ENCODE measurements at places on chromosomes 16 and 17.

DNA sequence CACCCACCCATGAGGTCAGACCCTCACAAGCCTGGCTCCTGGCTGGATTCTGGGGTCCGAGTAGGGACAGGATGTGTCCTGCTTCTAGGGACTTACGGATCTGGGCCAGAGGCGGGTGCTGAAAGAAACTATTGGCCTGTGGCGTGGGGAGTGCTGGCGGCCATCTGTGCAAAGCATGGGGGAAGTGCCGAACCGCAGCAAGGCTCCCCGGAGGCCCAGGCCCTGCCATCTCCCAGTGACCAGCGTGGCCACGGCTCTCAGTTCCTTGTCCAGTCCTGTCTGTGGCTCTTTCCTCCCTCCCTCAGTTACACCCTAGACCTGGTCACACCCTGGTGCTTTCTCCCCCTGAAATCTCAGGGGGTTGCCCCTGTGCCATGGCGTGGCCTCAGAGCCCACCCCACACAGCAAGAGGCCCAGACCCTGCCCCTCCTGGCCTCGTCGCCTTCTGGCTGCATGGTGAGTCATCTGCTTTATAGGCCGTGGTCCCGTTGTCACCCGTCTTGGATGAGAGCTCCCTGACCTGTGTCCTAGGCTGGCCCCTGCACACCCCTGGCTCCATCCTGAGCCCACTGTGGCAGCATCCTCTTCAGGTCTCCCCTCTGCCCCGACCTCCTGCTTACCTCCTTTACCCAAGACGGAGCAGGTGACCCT, 54.5 kb downstream of the PRMT7 start:
- peak; percentile 37 for DNase-seq

DNA sequence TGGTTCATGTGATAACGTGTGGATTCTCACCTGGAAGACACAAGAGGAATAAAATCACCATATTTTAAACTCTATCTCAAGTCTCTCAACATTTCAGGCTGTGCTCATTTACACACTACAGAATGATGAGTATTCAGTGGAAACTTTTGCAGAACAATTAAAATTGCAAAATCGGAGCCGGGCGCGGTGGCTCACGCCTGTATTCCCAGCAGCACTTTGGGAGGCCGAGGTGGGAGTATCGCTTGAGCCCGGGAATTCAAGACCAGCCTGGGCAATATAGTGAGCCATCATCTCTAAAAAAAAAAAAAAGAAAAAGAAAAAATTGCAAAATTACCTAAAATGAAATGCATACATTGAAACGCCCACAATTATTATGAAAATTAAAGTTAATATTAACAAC, 825.9 kb downstream of the KCNJ18 start:
- DNase-seq: no peak

- no peak for DNase-seq
Measured at GRCh38 chr16:12000032-12000431, 23.5 kb downstream of the SNX29 start.

DNA sequence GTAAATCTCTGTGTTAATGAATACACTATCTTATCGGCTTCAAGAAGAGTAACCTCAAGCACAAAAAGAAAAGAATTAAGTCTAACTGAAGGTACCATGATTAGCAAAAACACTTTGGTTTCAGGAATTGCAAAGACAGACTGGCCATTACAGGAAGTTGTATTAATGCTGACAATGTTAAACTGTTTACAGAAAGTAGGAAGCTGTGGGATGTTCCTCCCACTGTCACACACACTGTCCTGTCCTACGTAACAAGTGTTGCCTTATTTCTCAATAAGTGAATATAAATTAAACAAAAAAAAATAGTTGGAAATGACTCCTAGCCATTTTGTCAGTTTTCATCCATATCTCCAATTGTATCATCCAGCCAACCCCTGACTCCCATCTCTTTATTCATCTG, 8.6 kb downstream of the GNA13 start:
- no peak for DNase-seq

DNA sequence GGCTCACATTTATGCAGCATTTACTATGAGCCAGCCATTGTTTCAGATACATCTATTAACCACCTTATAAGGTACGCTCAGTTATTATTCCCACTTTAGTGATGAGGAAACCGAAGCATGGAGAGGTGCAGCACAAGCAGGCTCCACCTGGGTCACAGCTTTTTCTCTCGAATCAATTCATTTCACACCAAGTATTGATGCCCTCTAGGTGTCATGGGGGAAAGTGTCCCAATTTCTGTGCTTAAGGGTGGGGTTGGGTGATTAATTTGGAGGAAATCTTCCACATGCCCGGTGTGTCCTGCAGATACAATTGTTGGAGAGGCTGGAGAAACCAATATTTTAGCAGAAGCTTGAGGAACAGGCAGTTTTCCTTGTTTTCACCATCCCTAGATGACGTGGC, 62.7 kb upstream of the DNAJA2 start:
- DNase-seq: no peak

DNA sequence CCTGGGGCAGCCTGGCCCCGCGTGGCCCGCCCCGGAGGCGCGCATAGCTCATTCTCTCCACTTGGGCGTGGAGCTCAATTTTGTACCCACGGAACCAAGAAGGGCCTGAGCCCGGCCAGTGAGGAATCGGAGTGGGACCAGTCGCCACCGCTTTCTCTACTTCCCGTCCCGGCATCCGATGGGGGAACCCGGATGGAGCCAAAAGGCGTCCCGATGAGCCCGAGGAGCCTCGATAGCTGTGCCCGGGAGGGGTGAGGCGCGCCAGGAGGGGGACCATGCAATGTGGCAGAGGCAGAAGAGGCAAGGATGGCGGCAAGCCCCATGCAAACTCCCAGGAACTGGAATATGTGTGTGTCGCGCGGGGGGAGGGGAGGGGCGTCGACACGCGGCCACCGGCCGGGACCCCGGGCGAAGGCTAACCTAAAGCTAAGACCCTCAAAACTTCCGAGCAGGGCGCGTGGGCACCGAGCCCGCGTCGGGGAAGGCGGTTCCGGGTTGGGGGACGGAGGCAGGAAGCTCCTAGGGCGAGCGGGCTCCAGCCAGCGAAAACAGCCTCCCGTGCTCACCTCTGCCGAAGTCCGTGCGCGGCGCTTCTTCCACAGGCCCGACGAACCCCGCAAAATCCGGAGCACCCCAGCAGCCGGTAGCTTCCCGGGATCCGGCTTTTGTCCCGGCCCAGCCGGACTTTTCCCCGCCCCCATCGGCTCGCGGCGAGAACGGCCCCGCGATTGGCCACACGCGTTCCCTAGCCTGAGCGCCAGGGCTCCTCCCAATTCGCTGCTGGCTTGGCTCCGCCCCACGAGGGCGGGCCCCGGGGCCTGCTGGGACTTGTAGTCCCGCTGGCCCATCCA, at the start of gene ACLY:
ACLY (minus strand) TSS at position 638 of the 851 bp plus-strand sequence. CDS start 5,078 bp downstream, outside the sequence.
- DNase-seq: peak; percentile 95

DNA sequence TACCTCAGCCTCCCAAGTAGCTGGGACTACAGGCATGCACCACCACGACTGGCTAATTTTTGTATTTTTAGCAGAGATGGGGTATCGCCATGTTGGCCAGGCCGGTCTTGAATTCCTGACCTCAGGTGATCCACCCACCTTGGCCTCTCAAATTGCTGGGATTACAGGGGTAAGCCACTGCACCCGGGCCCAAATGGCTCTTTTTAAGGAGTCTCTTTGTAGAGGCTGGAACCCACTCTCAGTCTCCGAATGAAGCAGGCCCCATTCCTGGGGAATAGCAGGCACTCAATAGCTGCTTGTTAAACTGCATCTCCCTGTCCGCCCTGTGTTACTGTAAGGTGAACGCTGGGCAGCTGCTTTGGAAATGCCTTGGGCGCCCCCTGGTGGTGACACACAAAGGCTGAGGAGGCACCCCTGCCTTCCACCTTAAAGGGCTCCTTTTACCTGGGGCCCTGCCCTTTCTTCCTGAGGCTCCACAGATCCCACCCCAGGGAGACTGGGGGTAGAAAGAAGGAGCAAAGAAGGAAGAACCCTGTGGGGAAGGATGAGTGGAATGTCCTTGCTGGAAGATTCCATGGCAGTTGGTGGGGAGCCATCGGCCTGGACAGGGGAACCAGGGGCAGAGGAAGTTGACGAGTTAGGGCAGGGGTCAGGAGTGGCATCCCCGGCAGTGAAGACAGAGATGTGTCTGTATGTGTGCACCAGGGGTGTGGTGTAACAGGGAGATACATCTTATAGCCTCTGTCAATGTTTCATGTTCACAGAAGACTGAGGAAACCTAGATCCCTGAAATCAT, 6.1 kb upstream of the SP2 start:
- peak; percentile 79 for DNase-seq

- DNase-seq: no peak
Measured at GRCh38 chr17:38510421-38511149, 82.3 kb downstream of the ARHGAP23 start.

DNA sequence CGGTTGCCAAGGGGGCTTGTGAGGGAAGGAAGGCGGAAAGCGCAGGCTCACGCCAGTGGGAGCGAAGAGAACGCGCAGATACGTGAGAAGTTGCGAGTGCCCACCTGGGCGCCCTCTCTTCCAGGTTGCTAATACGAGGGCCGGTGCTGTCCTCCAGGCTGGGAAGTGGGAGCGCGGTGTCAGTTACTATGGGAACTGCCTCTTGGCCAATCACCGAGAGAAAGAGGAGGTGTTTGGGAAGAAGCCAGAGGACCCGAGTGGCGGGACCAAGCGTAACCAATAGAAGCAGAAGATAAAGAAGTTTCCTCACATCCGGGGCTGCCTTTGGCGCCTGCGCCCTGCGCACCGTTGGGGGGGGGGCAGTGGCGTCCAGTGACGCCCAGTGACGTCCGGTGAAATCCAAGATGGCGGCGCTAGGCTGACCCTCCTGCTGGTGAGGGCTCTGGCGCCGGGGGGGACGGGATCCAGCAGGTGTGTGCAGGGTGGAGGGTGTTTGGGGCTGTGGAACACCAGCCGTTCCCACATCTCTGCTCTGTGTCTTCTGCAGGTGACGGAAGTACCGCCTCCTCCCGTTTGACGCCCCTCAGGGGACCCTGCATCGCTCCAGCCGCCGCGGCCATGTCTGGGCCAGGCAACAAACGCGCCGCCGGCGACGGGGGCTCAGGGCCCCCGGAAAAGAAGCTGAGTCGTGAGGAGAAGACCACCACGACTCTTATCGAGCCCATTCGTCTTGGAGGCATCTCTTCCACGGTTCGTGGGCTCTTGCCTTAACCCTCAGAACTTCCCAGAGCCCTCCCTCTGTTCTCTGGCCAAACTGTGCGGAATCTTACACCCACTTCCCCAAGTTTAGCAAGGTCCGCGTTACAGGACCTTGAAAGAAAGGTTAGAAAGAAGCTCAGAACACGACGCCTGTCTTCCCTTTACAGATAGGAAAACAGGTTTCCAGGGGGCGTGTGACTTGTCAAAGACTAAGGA, at the start of the genes CFAP119 and RNF40:
CFAP119 (minus strand) TSS at position 135 of the 975 bp plus-strand sequence. CDS start 314 bp downstream, outside the sequence.
RNF40 (plus strand) TSS at position 395 of the 975 bp plus-strand sequence; CDS start at position 619, 224 bp downstream.
- DNase-seq: peak; percentile 97

- DNase-seq: no peak
Measured at GRCh38 chr16:2857451-2858244, at the start of gene PRSS22. PRSS22 (minus strand) TSS chr16:2858170; CDS start chr16:2858104, 66 bp downstream.

- no peak for DNase-seq
Measured at GRCh38 chr17:67022451-67022810, 21.9 kb upstream of the CACNG1 start.

DNA sequence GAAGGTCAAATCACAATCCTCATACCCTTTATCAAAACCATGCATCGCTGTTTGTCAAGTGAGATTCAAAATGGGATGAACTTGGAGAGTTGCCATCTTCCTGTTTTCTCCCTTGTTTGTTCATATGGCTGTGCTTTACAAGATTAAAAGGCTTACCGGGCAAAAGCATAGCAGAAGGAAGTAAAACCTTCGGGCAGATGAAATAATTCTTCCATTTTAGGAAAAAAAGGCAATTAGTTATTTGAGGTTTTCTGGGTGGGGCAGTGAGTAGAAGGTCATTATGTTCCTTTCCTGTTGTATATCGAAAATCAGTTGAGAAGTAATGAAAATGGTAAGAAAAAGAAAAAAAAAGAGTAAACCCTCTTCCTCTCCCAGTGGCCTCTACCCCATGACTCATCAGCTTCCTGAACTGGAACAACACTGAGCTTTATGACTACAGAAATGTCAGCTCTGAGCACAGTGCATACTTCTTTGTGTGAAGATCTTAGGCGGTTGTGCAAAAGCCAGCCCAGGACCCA, 369.2 kb downstream of the CDH13 start:
- peak; percentile 80 for DNase-seq

DNA sequence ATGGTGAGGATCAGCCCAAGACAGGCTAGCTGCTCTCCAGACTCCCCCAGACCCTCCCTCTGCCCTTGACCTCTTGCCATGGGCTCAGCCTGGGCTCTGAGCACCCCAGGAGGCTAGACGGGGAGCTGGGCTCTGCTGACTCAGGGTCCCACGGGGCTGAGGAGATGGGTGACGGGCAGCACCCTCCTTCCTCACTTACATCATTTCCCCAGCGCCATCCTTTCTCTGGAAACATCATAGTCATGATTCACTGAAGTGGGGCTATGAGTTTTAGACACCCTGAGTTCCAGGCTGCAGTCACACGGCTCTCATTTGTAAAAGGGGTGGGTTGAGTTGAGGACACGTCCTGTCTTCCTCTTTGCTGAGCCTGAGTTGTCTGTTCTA, 3.0 kb upstream of the ITGAX start:
- DNase-seq: no peak

DNA sequence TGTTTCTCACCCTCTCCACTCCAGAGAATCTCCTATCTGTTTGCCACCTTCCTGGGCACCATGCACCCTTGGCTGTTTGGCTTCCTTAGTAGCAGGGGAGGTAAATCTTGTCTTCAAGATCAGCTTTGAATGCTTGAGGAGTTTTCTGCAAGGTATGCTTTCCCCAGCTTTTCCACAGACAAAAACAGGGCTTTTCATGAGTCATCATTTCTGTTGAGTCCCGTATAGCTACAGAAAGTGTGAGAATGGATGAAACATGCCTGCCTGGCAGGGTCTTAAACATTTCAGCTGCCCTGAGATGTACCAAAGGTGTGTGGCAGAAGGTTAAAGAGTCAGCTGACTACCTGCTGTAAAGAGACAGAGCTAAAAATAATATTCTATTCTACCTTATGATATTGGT, 875.2 kb upstream of the EEF2KMT start:
- DNase-seq: no peak

DNA sequence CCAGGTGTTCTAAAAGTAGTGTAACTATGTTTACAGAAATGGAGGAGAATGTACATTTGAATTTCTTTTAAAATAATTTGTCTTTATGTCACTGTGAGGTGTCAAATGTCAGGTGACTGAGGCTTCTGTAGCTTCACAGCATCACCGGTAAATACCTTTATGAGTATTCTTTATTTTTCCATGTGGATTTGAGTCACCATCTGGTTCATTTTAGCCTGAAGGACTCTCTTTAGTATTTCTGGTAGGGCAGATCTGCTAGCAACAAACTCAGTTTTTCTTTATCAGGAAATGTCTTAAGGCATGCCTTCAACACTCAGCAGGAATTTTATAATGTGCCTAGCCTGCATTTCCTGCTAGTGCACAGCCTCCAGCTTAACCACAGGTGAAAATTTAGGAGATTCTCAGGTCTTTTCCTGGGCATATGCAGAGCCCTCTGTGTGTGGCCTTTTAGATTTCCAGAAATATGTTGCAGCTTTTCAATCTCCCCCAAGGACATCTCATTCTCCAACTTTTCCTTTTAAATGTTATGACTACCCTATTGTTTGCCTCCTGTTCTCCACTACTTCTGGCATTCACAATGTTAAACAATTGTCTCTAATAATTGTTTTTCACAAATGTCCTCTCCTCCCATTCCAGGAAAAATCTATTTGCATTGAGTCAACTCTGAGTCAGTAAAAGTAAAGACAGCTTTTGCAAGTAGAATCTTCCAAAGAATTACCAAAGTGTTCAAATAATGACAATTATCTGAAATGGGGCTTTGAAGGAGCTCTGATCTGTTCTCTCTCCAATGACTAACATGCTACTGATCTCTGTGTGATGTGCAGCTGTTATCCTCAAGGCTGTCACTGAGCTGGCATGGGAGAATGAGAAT, 239.4 kb upstream of the CPHXL start:
- DNase-seq: no peak
